ENCODE measurements at places on chromosomes 12 and 14.
A peak's percentile ranks its signal among the peaks of the same experiment; 100 is the strongest.

DNA sequence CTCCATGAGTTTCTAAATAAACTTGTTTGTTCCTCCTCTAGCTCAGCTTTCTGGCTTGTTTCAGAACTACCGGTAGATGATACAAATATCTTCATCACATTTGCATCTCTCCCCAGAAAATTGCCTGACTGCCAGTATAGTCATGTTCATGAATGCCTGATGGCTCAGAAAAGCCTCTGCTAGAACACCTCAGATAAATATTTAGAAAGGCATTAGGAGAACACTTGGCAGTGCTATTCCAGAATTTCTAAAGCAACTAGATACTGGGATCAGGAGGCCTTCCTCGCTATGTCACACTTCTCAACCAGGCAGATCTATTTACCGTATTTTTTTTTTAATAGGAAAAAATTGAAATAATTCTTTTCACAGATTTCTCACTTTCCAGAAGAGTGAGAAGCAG is 32.3 kb upstream of the KRAS start:
- no peak for DNase-seq

DNA sequence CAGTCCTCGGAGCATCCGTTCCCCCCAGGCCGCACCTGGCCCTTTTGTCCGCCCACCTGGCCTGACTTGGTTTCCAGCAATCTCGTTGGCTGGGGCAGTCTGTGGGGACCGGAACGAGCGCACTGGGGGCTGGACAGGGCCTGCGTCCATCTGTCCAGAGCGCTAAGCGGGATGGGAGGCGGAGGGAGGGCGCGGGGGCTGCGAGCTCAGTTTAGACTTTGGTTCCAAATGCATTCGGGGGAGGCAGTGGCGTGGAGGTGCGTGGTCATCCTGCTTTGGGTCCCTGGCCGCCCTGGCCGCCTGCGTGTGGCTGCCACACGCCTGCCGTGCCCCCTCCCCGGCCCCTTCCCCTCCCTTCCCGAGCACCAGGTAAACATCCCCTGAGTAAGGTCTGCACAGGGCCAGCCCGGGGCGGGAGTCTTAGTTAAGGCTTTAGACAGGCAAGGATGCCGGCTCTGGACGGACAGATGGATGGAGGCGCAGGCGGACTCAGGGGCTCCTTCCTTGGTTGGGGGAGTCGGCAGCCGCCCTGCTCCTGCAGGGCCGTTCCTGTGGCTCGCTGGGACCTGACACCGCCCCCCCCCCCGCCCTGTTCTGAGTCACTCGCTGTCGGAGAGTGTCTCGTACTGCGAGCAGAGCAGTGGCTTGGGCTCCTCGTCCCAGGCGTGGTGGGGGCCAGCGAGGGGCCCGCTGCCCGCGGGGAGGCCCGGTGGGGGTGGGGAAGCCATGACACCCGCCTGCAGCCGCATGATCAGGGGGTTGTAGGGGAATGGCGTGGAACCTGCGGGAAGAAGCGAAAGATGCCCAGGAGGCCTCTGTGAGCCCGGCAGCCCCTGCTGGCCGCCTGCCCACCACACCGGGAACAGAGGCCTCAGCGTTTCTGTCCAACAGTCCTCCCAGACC is 30.2 kb downstream of the RFLNA start:
- DNase-seq: no peak

- DNase-seq: no peak
Measured at GRCh38 chr12:109451400-109451799, 25.7 kb downstream of the KCTD10 start.

DNA sequence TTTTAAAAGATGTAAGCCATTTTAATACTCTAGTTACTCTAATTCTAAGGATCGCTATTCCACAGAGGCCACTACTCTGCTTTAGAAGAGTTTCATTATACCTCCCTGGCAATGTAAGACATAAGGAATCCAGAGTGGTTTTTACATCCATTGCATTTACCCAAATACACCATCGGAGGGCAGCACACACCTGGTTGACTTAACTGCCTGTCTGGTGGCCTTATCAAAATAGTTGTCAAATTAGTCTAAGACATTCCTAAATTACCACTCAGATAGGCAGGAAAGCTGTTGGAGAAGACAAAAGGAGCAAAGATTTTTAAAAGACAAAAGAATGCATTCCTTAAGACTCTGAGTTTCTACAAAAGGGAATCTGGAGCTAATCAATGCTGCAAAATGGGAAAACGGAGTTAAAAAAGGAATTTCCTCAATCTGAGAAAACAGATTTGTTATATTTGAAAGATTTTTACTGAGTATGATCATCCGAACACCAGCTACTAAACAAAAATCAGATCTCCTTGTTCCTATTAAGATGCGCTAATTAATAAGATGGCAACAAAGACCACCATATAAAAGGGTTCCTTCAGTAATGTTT is 33.8 kb upstream of the FGD4 start:
- peak; percentile 59 for DNase-seq

DNA sequence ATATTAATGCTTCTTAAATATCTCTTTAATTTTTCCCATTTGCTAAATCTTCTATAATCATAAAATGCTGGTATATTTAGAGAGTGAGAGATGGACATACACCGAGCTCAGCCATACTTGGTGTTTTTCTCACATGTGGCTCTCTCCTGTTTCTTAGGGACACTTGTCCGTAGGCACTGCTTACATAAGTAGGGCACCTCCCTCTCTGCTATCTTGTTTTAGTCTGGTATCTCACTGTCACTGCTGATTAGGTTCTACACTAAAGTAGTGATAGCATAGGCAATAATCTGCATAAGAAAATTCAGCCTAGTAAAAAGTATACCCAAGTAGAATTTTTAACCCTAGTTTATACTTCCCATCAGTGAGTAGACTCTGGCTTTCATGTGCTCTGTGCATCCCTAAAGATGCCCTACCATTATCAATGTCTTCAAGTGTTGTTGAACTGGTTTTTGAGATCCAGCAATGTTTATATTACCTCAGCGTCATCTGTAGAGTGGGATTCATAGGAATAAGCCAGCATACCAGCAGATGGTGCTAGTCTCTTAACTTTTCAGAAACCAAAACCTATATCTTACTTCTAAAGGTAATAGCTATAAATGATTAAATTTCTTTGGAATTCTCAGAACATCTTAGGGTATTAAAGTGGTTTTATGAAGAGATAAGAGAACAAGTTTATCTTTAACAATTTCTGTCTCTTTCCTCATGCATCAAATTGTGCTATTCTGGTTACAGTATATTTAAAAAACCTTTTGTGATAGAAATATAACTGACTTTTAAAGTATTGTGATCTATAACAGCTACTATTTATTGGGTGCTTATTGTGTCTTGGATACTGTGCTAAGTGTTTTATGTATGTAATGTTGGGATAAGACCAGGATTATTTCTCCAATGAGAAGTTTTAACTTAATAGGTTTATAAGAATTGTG is 32.9 kb downstream of the ARID2 start:
- peak; percentile 49 for DNase-seq

- no peak for DNase-seq
Measured at GRCh38 chr14:105250986-105251385, 2.7 kb downstream of the BTBD6 start.

DNA sequence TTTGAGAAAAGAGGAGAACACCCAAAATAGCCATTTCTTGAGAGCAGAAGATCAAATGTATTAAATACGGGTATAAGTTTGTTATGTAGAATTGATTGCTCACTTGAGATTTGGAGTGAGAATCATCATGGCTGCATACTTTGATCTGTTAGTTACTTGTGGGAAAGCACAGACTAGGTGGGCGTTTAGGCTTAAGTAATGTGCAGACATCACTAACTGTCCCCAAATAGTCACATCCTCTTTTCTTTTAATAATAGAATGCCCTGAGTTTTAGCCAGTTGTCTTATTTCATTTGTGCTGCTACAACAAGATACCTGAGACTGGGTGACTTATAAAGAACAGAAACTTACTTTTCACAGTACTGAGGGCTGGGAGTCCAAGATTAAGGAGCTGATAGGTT is 14.3 kb upstream of the GTF2A1 start:
- DNase-seq: no peak

GRCh38 chr14:91858536-91859275 is 8.6 kb downstream of the TC2N start:
- DNase-seq: peak; percentile 47

GRCh38 chr14:104680056-104680805 is 9.2 kb upstream of the INF2 start:
- no peak for DNase-seq

- DNase-seq: peak; percentile 57
Measured at GRCh38 chr12:76026643-76027063, 4.9 kb downstream of the PHLDA1 start.

DNA sequence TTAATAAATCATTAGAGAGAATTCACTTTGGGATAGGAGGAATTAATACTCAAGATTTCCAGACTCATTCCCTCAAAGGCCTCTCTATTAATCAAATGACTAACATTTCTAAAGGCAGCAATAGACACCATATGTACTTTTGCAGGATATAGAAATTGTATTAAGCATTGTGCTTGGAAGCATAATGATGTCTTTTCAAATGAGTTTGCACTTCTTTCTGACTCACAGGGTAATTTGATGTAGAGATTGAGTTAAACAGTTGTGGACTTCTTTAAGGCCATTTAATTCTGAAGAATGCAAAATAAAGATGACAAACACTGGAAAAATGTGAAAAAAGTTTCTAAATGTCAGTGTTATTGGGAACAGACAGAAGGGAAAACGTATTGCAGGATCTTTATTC is 63.4 kb upstream of the CSRP2 start:
- DNase-seq: peak; percentile 84

DNA sequence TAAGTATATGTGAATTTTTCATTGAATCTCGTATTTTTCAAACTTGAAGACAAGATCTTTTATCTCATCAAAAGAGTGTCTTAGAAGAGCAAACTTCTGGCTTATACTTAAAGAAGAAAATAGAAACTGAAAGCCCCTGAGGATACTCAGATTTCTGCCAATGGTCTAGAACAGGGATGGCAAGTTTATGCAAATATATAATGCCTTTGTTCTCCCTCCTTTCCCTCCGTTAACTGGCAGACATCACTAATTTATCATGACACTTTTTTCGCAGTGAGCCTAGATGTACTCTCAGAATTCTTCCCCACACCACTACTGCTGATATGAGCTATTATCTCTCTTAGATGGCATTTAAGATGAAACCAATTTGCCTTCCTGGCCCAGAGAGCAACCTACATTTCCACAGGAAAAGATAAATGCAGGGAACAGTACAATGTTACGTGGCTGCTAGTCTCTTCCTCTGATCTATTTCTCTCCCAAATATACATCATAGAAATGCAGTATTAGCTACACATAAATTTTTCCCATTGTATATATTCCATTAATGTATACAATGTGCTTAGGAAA is 40.0 kb upstream of the DAAM1 start:
- DNase-seq: no peak

DNA sequence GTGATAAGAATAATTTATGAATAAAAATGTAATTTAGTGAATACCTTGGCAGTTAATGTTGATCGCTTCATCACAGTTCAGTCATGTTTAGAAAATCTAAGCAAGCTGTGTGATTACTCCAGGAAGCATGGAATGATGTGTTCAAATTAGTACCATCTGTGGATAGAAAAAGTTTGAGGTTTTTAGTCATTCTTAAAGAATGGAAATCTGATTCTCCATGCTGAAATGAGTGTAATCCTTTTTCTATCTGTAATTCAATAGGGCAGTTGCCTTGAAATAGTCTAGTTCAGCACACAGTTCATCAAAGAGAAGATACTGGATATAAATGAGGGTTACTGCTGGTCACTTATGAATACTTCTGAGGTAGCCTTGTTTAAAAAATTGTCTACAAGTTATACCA is 127.2 kb upstream of the MYF6 start:
- DNase-seq: peak; percentile 93

DNA sequence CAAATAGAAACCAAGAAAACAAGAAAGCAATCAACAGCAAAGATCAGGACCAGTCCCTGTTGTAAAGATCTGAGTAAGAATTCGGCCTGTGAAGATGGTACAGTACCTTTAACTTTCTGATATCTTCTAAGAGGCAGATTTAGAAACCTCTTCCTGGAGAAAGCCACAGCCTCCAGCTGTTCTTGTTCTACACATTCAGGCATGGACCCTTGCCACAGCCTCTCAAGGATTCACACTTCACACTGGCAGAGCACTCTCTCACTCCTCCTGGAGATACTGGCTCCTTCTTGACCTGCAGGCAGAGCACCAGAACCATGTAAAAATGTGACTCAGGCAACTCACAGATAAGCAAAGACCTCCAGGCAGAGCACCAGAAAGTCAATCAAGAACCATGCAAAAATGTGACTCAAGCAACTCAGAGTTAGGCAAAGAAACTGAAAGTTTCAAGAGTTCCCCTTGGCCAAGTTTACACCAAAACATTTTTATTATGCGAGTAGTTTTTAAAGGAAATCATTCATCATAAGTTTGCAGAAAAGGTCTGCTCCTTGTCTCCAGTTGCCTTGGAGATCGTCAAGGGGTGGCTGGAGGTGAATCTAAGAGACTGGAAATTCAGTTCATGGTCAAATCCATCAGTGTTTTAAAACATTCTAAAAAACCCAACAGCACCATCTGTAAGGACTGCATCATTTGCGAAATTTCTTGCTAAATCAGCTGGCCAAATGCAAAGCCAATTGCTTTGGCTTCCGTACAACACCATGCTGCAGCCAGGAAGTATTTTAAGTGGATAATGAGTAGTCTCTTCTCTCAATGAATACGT is 119.3 kb upstream of the MDM1 start:
- DNase-seq: peak; percentile 81

DNA sequence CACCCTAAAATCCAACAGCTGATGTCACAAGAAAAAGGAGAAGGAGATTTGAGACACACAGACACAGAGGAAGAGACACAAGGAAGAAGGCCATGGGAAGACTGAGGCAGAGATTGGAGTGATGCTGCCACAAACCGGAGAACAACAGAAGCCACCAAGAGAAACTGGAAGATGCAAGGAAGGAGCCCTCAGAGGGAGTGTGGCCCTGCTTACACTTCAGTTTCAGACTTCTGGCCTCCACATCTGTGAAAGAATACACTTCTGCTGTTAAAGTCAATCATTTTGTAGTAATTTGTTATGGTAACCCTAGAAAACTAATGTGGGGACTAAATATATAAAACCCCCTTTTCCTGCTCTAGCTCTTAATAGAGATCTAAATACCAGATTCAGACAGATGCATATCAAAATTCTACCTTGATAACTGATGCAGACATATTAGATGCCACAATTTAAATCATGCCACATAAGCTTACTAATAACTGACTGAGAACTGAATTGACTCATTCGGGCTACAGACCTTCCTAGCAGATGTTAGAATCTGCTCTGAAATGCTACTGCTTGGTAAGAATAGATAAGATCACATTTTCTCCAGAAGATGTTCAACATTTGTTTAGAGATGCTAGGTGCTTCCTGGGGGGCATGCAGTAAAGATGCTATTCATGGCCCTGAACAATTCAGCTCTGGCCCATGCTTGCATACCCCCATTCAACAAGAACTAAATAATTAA is 113.1 kb upstream of the CCND2 start:
- DNase-seq: no peak

DNA sequence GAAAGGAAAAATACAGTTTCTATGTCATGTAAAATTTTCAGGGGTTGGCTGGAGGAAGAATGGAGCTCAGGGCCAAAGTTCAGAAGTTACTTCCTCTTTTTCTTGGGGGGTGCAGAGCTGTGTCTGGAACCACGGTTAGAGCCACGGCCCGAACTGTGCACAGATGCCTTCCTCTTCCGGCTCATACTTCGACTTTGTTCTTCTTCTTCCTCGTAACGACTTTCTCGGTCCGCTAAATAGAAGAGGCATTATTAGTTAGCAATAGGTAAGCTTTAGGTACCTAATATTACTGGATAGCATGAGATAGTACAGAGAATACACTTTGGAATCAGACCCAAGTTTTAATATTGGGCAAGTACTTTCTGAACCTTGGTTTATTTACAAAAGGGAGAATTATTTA is 31.2 kb downstream of the SUPT16H start:
- DNase-seq: peak; percentile 10
